ENCODE measurements at places on chromosomes 3 and 15. TPM values are rescaled to one million over a fixed set of nuclear protein-coding genes. Genes with fewer than 3 reads are reported as not detected.

ALS2CL gene
- 3.7 TPM for total RNA-seq

HYAL1 gene
- total RNA-seq, result 0.96 TPM

XIRP1 gene
- total RNA-seq, result not detected

ATP8B4 gene
- total RNA-seq, result 0.19 TPM

AADACL2 gene
- not detected for total RNA-seq

TMEM108 gene
- total RNA-seq, result under 0.01 TPM

CD96 gene
- under 0.01 TPM for total RNA-seq

ACAN gene
- 7.0 TPM for total RNA-seq

ECE2 gene
- total RNA-seq, result not detected

BCL6 gene
- total RNA-seq, result 8.4 TPM

ALDH1A3 gene
- 287 TPM for total RNA-seq

TFG gene
- 98.1 TPM for total RNA-seq

UROC1 gene
- total RNA-seq, result not detected

NLGN1 gene
- total RNA-seq, result 6.1 TPM

LINGO1 gene
- total RNA-seq, result 0.19 TPM

TKT gene
- 288 TPM for total RNA-seq

UMPS gene
- total RNA-seq, result 35.0 TPM

GNAT1 gene
- total RNA-seq, result not detected

GP9 gene
- not detected for total RNA-seq

CCDC80 gene
- 526 TPM for total RNA-seq

PLSCR2 gene
- total RNA-seq, result not detected

ANXA2 gene
- total RNA-seq, result 2,453 TPM

FNDC3B gene
- total RNA-seq, result 168 TPM

NPRL2 gene
- 24.7 TPM for total RNA-seq

IL5RA gene
- total RNA-seq, result not detected

GPR171 gene
- total RNA-seq, result not detected

CCNDBP1 gene
- 97.2 TPM for total RNA-seq

TMEM40 gene
- not detected for total RNA-seq

IL17RC gene
- total RNA-seq, result 27.6 TPM

WDR93 gene
- total RNA-seq, result under 0.01 TPM

WNT5A gene
- total RNA-seq, result 36.4 TPM

MEX3B gene
- 8.6 TPM for total RNA-seq

HIGD1A gene
- total RNA-seq, result 208 TPM

Data from regular cardiac myocyte (primary cell).